NB4 (cell line): ENCODE measurements at places on chromosomes 4 and X.

- no peak for DNase-seq
These were observed 209.3 kb downstream of the PTTG2 start for GRCh38 chr4:38169524-38169923.

- DNase-seq = peak; percentile 66
These were observed 609 bp upstream of the SLC25A6 start for GRCh38 chrX:1392376-1393068.

DNA sequence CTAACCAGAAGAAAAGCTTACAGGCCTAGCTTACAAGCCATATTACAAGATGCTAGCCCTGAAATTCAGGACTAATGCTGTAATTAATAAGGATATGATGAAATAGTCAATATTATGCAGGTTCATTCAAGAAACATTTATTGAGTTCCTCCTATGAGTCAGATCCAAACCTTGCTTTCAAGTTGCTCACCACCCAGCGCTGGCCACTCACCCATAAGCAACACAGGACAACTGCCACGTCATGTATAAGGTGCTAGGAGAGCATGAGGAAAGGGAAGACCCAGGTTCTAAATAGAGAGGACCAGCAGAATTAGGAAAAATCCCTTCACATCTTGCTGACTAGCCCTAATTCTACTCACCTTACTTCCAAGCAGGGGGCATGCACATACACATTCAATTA is 23.3 kb downstream of the MAML3 start:
- DNase-seq = peak; percentile 21

- no peak for DNase-seq
These were observed 707 bp downstream of the SLC9A6 start for GRCh38 chrX:135985973-135986310.

GRCh38 chr4:17721496-17722355 is 59.7 kb downstream of the FAM184B start:
- DNase-seq = no peak

DNA sequence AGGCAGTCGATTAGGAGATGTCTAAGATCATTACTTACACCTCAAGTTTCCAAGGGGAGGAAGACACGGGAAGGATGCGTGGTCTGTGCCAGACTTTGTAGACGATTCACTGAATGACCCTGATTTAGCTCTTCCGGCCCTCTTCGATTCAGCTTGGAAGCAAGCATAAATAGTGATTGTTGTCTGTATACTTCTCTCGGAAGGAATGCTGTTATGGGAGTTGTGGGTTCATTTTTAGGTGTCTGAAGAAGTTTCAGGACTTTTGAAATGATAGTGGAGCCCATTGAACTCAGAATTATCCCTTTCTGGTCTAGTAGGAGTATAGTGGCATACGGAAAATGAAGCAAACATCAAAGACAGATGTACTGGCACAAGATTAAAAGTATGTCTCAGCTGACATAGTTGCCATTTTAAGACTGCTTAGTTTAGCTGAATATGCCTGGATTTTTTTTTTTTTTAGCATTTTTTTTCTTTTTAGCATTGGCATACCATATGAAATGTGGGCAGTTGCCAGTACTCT is 1.0 kb upstream of the ANKRD17 start:
- peak; percentile 34 for DNase-seq

DNA sequence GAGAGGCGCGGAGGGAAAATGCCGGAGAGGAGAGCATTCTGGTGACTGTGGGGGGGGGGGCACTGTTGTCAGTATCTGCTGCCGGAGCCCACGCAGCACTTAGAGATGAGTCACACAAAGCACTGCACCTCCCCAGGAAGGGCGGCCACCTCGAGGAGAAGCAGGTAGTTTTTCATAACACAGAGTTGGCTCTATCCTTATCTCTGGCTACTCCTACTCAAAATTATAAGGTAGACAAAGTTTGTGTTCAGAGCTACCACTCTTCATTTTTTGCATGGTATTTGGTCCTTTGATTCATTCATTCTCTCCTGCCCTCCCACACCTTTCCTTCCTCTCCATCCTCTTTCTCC is 76.2 kb upstream of the SCOC start:
- no peak for DNase-seq

DNA sequence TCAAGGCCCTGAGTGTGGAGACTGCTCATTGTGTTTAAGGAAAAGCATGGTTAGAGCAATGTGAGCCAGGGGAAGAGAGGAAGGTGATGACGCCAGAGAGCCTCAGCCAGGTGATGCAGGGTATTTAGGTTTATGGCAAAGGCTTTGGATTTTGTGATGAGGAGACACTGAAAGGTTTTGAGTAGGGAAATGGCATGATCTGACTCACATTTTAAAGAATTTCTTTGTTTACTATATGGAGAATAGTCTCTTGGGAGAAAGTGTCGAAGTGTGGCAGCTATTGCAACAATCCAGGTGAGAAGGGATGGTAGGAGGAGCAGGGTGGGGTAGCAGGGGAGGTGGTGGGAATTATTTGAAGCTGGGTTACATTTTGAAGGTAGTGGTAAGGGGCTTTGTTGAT is 293.4 kb upstream of the IGFBP7 start:
- DNase-seq = no peak

DNA sequence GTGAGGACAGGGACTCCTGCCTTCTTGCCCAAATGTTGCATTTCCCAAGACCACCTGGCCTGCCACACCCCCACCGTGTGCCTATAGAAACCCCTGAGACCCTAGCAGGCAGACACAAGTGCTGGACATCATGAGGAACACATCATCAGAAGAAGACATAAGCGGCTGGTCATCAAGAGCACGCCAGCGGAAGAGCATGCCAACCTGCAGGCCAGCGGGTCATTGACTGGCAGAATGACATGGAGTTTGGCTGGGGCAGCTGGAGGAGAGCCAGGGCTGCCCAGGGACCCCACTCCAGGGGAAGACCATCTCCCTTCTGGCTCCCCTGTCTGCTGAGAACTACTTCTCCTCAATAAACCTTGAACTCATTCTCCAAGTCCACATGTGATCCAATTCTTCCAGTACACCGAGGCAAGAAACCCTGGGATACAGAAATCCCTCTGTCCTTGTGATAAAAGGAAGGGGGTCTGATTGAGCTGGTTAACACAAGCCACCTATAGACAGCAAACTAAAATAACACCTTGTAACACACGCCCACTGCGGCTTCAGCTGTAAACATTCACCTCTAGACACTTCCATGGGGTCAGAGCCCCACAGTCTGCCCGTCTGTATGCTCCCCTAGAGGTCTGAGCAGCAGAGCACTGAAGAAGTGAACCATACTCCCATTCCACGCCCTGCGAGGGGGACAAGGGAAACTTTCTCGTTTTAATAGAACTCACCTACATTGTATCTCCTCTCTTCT is 164.8 kb upstream of the EMCN start:
- no peak for DNase-seq

DNA sequence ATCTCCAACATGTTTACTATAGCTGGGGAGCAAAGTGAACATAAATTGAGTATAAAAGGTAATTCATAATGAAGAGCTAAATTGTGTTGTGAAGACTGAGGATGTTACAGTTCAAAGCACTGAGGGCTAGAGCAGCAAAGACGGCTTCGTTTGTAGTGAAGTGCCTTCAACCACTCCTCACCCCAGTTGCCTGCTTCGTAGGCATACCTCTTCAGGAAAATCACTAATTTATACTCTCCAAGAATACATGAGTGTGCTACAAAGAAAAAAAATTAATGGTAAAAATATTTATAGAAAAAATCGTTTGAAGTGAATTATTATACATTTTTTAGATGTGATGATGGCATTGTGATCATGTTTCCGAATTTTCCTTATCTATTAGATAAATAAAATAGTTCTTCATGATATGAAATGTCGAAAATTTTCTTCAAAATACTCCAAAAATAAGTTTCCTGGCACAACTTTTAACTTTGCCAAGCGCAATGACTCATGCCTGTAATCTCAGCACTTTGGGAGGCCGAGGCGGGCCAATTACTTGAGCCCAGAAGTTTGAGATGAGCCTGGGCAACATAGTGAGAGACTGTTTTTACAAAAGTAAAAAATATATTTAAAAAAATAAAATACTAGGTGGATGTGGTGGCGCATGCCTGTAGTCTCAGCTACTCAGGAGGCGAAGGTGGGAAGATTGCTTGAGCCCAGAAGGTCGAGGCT is 41.6 kb downstream of the ZFP42 start:
- no peak for DNase-seq

- DNase-seq = no peak
These were observed 24.4 kb upstream of the CORIN start for GRCh38 chr4:47862297-47862696.

DNA sequence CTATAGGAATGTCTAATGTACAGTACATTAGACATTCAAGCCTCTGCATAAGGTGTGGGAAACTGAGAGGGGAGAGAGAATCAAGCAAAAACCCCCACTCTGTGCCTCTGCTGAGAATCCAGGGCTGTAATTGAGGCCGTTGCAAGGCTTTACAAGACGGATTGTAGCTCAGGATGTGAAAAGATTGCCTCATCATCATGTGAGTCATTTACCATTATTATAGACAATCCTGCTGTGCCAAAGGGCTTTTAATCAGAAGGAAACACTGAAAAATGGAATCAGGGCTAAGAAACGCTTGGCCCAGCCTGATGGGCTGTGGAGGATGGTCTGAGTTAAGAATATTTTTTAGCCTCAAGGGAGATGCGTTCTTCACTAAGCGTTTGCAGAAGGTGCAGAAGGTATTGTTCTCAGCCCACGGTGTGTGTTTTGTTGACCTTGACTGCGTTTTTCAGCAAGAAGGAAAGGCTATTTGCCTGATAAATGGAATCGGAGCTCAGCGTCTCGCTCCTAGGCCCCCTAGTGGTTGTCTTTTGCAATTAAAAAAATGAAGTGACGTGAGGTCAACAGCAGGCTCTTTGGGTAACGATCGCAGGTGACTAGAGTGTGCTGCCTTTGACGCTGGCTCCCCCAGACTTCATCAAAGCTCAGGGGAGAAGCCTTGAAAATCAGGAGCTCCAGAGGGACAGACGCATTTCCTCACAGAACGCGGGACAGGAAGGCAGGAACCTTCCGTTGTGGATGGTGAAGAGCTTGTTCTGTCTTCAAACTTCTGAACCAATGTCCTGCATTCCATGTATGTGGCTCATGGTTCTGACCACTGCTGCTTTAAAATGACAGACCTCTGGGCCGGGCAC is 18.1 kb upstream of the CHRNA9 start:
- peak; percentile 95 for DNase-seq

GRCh38 chr4:134551348-134551747 is 349.8 kb upstream of the PABPC4L start:
- no peak for DNase-seq

DNA sequence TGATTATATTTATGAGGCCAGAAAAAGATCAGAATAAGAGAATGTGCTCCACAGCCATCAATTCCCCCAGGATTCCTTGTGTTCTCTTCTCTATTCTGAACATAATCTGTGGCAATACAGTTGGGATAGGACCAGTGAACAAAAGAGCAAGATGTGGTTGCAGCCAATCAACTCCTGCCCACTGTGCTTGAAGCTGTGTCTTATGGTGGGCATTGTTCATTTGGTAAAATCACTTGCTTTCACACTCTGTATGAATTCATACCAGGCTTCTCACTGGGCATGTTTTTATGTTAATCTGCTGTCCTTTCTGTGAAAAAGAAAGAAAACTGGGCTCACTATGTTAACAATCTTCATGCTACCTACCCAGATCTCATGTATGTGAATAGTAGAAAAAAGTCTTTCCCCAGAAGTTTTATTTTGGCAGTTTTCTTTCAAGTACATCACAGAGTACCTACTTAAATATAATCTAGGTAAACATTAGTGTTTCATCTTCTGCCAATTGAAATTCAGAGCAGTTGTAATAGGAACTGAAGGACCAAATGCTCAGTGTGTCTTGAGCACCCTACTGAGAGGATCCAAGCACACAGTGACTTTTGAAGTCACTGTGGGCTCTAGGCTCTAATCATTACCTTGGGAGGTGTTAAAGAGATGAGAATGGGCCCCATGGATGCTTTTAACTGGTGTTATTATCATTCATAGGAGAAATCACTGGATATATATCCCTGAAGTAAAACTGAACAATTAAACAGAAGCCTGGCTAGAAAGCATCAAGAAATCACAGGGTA is 429.2 kb upstream of the TRAM1L1 start:
- DNase-seq = no peak

DNA sequence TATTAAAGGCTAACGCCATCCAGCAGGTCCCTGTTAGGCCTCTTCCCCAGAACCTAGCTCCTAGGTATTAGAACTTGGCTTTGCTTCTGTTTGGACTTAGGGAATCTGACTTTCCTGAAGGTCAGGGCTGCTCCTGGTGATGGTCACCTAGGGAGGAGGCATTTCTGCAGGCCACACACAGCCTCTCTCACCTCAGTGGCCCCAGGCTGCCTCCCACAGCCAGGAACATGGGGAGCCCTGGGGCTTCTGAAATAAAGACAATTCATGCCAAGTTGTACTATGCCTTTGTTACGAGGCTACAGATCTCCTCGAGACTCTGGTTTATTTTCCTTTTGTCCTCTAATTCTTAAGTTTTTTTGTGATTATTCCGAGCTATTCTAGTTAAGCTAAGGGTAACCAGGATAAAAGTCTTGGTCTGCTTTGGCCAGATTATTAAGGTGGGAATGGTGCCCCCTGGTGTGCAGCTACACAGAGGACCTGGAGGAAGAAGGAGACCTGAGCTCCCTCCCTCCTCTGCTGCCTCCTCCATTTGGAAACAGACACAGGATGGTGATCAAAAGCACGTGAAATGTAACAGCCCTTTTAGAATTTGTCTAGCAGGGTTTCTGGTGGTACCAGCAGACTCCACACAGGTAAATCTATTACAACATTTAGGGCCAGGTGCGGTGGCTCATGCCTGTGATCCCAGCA is 131.0 kb downstream of the DCLK2 start:
- peak; percentile 38 for DNase-seq

GRCh38 chr4:39732728-39733127 is 34.8 kb downstream of the UBE2K start:
- DNase-seq = peak; percentile 45

GRCh38 chrX:29545878-29546277 is 669.5 kb upstream of the MAGEB2 start:
- DNase-seq = peak; percentile 59

DNA sequence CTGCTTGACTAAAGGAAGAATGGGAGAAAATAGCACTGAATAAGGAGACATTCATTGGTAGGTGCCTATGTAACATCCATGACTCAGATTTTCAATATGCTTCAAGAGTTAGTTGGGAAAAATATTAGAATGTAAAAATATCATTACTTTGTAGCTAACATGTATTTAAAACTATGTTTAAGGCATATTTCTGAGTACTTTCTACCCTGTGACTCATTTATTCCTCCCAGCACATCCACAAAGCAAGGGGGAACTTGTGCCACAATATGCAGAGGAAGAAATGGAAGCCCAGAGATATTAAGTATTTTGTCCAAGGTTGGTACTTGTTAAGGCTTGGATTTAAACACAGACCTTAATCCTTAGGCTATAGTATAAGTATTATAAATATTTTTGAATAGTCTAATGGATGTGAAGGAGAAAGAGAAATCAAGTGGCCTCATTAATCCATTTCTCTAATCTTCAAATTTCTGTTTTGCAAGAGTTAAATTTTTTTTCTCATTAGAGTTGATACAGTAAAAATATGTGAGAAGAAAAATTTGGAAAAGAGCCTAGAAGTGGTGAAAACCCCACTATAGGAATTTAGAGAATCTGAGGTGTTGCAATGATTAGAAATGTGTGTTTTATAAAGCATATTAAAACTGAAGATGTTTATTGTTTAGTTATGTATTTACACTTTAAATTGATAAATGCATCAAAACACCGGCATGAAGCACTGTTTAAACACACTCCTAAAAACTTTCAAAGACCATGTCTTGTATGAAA is 149.3 kb upstream of the GYPA start:
- no peak for DNase-seq

- peak; percentile 42 for DNase-seq
These were observed 65.9 kb downstream of the EFNB1 start for GRCh38 chrX:68894513-68895340.
